ENCODE measurements at places on chromosomes 13 and 19.

- no peak for DNase-seq
These were observed 29.4 kb downstream of the ERCC5 start for GRCh38 chr13:102875256-102875655.

- DNase-seq = no peak
These were observed 9.9 kb downstream of the FBXL3 start for GRCh38 chr13:77016888-77017623.

DNA sequence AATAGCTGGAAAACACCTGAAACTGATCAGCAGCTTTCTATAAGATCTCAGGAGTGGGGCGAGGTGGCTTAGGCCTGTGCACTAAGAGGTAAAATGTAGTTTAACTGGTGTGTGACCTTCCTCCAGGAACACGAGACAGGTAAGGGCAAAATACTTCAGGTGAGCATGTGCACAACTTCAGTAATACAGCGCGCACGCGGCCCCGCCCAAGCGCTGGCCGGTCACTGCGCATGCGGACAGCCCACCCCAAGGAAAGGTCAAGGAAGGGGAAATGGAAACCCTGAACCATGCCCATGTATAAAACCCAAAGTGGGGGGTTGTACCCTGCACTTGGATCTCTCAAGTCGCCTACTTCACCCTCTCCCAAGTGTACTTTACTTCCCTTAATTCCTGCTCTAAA lies 49.4 kb upstream of the ARHGEF7 start:
- no peak for DNase-seq

GRCh38 chr19:36041831-36042230 lies 9.2 kb upstream of the CLIP3 start:
- DNase-seq = no peak

DNA sequence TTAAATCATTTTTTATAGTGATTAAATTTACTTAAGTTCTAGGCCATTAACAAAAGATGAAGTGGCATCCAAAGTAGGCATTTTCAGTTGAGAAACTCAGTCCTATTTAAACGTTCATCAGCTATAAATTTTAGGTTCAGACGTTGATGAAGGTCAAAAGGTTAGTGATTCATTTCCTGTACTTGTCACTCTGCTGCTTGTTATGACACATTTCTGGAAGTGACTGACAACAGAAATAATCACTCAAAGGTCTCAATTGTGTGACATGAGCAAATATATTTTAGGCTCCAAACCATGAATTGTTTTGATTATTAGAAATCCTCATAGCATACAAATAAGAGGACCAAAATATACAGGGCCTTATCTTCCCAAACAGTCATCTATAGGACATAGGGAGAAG lies 10.3 kb upstream of the EDNRB start:
- no peak for DNase-seq

- peak; percentile 8 for DNase-seq
These were observed 27.9 kb downstream of the RCBTB2 start for GRCh38 chr13:48505012-48505411.

DNA sequence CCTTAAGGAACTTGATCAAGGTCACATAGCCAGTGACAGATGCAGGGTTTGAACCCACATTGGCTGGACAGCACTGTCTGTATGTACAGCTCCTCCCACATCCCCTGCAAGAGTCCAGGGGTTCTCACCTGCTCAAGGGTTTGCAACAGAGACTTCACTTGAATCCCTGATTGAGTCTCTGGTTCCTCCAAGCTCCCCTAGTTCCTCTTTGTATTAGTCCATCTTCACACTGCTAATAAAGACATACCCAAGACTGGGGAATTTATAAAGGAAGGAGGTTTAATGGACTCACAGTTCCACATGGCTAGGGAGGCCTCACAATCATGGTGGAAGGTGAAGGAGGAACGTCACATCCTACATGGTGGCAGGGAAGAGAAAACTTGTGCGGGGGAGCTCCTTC lies 72.8 kb upstream of the CLDN10 start:
- DNase-seq = no peak

GRCh38 chr19:10701955-10702525 lies 801 bp downstream of the QTRT1 start:
- DNase-seq = no peak

DNA sequence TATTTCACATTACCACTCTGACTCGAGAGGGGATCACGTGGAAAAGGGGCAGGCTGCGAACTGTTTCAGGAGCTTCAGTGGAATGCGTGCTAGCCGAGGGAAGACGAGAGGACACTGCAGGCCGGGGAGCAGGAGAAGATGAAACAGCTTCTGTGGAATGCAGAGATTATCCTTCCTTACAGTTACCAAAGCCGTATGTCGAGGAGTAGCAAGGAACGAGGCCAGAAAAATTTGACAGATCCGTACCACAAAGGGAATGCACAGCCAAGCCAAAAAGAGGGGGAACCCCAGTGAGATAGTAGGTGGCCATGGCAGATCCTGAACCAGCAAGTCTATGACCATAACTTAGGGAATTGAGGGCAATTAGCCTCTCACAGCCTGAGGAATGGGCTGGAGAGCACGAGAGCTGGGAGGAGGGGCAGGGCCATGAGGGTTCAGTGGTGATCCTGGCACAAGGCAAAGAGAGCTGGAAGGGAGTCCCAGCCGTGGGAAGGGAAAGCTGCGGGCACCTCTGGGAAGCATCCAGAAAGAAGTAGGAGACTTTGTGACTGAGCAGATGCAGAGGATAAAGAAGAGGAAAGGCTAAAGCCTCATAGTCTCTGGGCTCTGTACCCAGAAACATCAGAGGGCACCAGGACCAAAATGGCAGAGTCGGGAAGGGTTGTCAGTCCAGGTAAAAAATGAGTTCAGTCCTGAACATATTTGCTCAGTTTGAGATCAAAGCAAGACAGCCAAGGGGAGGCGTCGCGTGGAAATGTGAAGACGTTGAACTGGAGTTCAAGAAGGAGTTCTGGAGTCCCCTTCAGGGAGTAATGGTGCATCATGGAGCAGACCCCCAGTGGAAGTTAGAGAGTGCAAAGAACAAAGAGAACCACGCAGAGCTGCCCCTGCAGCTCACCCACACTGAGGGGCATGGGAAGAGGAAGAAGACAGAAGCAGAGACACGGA lies 5.1 kb downstream of the COL4A1 start:
- no peak for DNase-seq

DNA sequence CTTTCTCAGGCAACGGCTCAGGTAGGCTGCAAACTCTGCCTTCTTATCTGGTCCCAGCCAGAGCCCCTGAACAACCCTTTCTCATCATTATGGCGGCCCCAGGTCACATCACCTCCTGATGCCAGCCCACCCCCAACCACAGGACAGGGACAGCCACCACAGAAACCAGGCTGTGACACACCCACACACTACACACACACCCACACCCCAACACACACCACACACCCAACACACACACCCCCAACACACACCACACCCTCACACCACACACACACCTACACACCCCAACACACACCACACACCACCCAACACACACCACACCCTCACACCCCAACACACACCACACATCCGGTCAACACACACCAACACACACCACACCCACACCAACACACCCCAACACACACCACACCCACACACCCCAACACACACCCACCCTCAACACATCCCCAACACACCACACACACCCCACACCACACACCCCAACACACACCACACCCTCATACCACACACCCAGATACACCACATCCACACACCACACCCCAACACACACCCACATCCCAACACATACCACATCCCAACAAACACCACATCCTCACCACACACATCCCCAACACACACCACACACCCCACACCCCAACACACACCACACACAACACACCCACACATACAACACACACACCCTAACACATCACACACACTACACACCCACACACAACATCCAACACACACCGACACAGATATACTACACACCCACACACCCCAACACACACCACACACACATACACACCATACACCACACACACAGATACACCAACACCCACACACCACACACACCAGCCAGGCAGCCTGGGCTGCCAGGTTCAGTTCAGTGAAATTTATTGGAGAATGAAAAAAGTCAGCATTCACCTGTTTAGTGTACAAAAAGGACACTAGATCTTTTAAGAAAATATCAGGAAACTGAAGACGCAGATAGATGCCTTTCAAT lies 4.2 kb upstream of the ISYNA1 start:
- no peak for DNase-seq

DNA sequence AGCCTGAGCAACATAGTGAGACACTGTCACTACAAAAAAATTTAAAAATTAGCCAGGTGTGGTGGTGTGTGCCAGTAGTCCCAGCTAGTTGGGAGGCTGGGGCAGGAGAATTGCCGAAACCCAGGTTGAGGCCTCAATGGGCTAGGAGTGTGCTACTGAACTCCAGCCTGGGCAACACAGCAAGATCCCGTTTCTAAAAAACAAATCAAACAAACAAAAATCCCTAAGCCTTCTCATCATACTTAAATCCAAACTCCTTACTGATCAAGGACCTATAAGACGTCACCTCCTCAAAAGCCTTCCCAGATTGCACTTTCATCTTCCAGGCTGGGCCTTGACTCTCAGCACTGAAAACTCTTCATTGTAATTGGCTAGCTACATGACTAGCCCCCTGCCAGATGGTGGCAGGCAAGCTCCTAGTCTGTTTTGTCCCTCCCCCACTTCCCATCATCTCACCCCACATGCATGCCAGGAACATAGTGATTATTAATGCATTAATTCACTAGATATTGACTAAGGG lies 17.5 kb upstream of the NANOS3 start:
- no peak for DNase-seq

GRCh38 chr13:31011901-31012654 lies 79.6 kb downstream of the TEX26 start:
- DNase-seq = no peak

Data from NT2/D1 (cell line).